MV-4-11 (cell line): ENCODE measurements at places on chromosomes 12 and 14.

DNA sequence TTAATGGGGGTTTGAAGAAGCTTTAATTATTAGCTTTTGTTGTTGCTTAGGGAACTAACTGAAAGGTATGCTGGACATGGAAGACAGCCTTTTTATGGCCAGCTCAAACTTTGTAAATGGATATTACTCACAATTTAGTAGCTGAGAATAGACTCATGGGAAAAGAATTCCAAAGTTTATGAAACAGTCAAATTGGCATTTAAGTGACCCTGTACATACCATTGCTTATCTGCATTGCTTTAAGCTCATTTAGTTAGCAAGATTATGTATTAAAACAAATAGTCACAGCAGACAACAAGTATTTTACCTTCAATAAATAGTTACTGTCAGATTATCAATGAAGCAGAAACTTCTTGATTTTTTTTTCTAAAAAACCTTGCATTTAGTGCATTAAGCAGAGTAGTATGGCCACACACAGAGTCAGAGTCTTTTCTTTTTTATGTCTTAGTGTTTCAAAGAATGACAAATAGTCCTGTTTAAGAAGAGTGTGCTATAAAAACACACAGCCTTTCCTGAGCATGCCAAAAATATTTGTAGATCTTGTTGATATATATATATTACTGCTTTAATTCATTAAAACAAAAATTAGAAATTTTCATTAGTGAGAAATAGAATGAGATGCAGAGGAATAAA lies 102.2 kb downstream of the TTC6 start:
- no peak for DNase-seq

- DNase-seq, result peak; percentile 91
Observed at GRCh38 chr12:115354007-115354890, 670.3 kb upstream of the TBX3 start.

DNA sequence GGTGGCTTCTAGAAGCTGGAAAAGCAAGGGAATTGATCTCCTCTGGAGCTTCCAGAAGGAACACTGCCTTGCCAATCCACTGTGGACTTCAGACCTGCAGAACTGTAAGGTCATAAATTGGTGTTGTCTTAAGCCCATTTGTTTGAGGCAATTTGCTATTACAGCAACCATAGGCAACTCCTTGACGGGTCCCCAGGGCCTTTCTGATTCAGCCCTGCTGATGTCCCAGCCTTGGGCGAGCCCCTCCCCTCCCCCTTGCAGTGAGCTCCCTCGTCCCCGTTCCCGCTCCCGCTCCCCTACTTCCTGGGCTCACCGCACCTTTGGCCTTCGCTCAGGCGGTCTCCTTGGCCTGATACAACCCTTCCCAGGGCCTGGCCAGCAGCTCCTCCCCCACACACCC lies 18.9 kb upstream of the DIO3 start:
- no peak for DNase-seq

GRCh38 chr12:18443768-18444437 lies 182.6 kb downstream of the PIK3C2G start:
- no peak for DNase-seq

DNA sequence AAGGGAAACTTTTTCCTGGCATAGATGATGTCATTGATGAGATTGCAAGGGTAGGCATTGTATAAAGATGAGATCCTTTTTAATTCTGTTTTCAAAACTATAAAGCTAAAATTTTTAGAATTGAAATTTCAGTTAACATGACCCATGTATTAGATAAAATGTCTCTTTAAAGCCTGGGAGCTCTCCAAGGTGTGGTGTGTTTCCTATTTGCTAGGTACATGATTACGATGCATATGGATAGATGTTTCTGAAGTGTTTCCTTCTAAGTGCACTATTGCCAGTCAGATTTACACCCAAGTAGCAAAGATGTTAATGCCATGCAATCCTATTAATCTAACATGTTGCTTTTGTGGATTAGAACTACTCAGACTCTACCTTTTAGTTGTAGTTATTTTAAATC lies 834.7 kb downstream of the DIO2 start:
- DNase-seq, result no peak

- DNase-seq, result no peak
Observed at GRCh38 chr12:44780221-44780790, 95.8 kb downstream of the NELL2 start.

DNA sequence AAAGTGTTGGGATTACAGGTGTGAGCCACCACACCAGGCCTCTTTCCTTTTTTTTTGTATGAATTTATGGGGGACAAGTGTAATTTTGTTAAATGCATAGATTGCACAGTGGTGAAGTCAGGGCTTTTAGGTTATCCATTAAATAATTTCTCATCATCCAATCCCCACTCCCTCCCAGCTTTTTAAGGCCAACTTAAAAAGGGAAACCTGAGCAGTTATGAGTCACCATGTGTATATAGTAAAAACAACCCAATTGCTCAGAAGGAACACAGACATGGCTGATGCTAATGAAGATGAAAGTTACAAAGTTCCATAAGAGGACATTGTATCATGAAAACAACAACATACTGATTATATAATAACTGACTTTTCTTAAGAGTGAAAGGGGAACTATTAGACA lies 25.6 kb upstream of the ARID2 start:
- no peak for DNase-seq

GRCh38 chr14:106201376-106201775 lies 675.0 kb downstream of the TMEM121 start:
- DNase-seq, result no peak

GRCh38 chr14:78005325-78005724 lies 164.8 kb upstream of the NRXN3 start:
- peak; percentile 93 for DNase-seq

GRCh38 chr12:22686193-22686592 lies 61.2 kb downstream of the ETNK1 start:
- no peak for DNase-seq

DNA sequence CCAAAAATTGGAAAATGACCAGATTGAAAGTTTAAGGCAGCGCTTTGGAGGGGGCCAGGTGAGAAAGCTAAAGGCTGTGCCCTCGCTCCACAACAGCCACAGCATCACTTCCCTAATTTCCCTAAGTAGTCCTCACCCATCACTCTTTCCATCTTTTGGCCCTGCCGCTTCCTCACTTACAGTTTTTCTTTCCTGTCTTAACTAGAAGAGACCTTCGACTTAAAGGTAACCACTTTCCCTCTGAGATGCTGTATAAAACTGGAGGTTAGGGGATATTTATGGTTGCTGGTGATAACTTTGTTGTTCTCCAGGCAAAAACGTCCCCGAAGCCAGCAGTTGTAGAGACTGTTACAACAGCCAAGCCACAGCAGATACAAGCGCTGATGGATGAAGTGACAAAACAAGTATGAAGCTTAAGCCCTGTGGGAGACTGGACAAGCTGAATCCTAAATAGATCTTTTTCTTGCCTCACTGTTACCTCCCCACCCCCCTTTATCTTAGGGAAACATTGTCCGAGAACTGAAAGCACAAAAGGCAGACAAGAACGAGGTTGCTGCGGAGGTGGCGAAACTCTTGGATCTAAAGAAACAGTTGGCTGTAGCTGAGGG lies 4.3 kb downstream of the DDIT3 start:
- DNase-seq, result no peak

DNA sequence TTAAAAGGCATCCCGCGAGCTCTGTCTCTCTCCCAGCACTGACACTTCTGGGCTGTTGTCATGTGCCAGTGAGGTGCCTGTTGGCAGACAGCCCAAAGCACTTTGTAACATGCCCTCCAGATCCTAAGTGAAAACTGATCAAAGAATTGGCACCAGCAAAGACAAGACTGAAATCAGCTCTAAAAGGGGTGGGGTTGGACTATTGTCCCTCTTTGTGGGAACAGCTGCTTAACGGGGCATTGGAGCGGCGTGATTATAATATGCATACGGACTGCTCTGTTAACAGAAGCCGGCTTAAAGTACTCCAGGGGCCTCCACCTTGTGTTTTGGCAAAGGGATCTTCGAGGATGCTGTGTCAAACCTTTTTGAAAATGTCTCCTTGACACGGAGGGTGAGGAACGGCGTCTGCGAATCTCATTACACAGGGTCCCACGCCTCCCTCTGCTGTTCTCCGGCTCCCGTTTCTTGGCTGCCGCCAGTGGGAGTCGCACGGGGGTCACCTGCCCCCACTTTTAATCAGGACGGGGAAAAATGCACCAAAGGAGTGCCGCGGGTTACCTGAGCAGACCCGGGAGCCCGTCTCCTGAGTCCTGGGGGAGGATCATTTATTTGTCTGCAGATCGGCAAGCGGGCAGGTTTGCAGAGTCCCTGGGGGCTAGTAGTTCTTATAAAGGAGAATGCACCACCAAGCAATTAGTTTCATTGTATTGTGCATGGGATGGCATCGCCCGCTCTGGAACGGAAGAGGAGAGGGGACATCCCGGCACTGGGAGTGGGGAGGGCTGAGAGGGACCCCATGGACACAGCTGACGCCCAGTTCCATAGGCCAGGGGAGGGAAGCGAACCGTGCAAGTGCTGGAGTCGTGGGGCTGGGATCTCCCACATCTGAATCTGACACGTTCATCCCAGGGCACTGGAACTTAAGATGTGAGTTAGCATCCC lies 44.3 kb downstream of the SPRING1 start:
- DNase-seq, result no peak

- no peak for DNase-seq
Observed at GRCh38 chr12:50043308-50043707, 14.1 kb upstream of the ASIC1 start.

DNA sequence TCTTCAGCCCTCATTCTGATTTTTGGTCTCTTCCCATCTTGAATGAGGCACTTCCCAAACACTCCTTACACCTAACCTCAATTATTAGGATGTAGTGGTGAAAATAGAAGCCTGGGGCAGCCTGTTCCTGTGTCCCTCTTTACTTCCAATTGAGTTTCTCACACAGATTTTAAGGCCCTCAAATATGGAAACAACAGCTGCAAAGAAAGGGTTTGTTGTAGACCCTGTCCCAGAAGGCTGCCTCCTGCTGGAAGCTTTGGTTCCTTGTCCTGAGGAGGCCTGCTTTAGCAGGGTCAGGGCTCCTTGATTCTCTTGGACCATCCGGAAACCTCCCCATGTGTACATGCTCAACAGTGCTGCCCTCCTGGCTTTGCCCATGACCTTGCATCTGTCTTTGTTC lies 101.3 kb downstream of the TGFB3 start:
- no peak for DNase-seq

DNA sequence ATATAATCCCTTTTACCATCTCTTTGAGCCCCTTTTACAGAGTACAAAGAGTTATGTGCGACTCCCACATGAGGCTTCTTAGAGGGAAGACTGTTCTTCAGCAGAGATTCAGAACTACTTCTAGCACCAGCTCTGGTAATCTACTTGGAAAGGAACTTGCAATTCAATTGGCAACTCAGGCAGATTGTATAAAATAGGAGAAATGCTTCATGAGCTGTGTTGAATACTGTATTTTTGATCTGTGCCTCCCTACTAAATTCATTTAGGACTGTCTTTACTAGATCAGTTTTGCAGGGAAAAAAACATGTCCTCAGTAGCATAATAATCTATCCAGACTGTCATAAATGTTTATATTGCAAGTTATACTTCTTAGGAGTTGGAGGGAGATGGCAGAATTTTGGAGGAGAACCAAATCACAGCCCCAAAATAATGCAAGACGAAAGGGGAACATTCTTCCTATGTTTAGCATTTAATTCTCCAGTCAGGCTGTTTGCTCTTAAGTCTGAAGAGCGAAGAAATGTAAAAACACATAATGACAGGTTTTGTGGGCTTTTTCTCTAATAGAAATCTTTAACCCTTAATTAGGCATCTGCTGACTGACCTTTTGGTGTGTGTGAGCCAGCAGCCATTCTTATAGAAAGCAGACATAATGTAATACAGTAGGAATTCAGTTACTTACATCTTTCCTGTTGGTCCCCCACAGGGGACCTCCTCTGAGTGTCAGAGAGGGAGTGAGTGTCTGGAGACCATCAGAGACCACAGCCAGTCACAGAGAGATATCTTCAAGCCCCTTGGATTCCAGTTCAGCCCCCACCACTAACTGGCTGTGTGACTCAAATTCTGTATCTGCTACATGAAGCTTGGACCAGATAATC lies 3.9 kb downstream of the ANO4 start:
- no peak for DNase-seq

GRCh38 chr14:55846826-55847446 lies 266.9 kb downstream of the KTN1 start:
- peak; percentile 73 for DNase-seq

GRCh38 chr12:52600941-52601481 lies at the start of gene KRT72:
Gene KRT72, minus strand, starts transcription at chr12:52601463. Its CDS starts 11 bp downstream, at chr12:52601452.
- no peak for DNase-seq

- DNase-seq, result peak; percentile 93
Observed at GRCh38 chr12:29208060-29208459, 59.0 kb downstream of the FAR2 start.

- DNase-seq, result no peak
Observed at GRCh38 chr14:67883717-67884116, 64.1 kb downstream of the RAD51B start.

GRCh38 chr12:107775093-107775721 lies 703 bp downstream of the ASCL4 start:
- no peak for DNase-seq

DNA sequence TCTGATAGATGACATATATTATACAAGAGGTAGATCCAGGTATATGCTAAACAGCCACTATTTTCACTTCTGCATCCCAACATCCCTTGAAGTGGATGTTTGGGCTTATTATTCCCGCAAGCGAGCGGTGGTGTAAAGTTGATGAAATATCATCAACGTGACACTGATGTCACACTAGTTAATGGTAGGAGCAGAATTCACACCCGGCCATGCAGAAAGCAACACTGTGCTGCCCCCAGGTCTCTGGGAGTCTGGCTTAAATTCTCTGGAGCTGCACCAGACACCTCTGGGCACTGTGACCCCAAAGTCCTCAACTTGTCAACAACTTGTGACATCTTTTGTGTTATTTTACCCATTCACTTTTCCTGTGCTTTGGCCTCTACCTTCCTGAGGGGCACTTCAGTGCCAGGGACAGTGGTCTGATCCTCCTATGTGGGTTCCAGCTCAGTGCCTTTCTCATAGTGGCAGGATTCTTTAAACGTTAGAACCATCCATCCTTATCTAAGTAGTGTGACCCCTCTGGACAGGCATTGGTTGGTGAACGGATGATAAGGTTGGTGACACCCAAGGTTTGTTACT lies 952 bp downstream of the DRAM1 start:
- no peak for DNase-seq

DNA sequence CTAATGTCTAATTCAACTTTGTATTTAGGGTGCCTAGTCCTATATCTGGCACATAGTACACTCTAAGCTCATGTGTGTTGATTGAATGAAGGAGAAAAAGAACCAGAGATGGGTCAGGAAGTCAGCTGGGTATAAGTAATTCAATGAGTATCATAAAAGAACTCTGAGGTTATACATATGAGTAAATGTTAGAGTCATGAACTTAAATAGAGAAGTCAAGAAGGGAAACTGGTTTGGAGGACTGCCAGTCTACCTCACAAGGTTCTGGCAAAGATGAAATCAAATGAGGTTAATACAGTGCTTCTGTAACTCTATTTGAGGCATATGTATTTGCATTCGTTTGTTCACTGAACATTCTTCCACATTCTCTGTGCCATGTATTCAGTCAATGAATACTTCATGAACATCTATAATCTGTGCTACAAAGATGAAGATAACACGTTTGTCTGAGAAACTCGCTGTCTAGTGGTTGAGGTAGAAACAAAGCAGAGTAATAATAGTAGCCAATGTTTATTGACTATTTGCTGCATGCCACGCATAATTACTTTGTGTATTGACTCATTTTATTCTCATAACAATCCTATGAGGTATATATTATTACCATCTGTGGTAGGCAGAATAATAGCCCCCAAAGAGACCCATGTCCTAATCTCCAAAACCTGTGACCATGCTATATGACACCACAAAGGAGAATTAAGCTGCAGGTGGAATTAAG lies 88.9 kb downstream of the PTGER2 start:
- peak; percentile 66 for DNase-seq

GRCh38 chr14:96197969-96198368 lies 6.7 kb upstream of the BDKRB2 start:
- DNase-seq, result no peak
